Stimulated activated naive CD8-positive, alpha-beta T cell treated with anti-CD3 and anti-CD28 coated beads, Interleukin-15, Interleukin-2, amounts not matched to agents 100 U/mL and 50 U/mL, for 24 hours (primary cell): ENCODE measurements at places on chromosomes 4 and X.

GRCh38 chr4:98657531-98658286, 702 bp downstream of the TSPAN5 start:
- DNase-seq: peak; percentile 50

GRCh38 chr4:61533140-61533539, 333.0 kb downstream of the ADGRL3 start:
- DNase-seq: no peak

DNA sequence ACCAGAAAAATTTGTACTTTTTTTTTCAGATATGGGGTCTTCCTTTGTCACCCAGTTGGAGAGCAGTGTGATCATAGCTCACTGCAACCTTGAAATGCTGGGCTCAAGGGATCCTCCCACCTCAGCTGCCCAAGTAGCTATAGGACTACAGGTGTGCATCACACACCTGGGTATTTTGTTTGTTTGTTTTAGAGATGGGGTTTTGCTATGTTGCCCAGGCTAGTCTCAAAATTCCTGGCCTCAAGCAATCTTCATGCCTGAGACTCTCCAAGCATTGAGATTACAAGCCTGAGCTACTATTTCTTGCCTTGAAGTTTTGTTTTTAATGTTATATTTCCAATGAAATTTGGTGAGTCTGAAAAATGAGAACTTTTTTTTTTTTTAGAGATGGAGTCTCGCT, 847.8 kb downstream of the TRIML1 start:
- DNase-seq: no peak

DNA sequence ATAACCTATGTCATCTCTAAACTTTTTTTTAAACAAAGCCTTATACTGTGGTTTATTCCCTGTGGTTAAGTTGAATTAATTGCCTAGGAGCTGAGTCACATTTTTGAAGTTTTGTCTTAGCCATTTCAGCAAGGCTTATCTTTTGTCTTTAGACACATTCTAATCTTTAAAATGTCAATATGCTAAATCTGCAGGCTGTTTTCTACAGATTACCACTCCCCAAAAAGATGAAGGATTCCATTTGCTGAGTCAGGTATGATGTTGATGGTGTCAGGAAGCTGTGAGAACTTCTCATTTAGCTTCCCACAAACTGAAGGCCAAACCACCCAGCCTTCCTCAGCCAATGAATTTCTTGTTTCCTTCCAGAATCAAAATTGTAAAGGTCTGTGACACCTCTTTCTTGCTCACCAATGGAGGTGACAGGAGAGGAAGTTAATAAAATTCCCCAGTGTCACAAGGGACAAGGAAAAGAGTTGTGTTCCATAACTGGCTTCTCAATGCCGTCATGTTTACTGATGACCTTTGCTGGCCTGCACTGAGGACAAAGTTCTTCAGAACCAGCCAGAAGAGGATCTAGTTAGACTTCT, 3.7 kb upstream of the CXCL6 start:
- DNase-seq: no peak

GRCh38 chr4:159045321-159045720, 57.6 kb upstream of the RAPGEF2 start:
- no peak for DNase-seq
